ENCODE measurements at places on chromosomes 3 and 15. TPM values are rescaled to one million over a fixed set of nuclear protein-coding genes. Genes with fewer than 3 reads are reported as not detected.

Gene OPA1
- 25.9 TPM for total RNA-seq

Gene ABI3BP
- total RNA-seq: 1.6 TPM

Gene GOLGA6L10
- 0.50 TPM for total RNA-seq

Gene SLC22A13
- not detected for total RNA-seq

Gene ZIC1
- 0.01 TPM for total RNA-seq

Gene CADPS
- total RNA-seq: not detected
